ENCODE measurements at places on chromosomes 6 and 20.

DNA sequence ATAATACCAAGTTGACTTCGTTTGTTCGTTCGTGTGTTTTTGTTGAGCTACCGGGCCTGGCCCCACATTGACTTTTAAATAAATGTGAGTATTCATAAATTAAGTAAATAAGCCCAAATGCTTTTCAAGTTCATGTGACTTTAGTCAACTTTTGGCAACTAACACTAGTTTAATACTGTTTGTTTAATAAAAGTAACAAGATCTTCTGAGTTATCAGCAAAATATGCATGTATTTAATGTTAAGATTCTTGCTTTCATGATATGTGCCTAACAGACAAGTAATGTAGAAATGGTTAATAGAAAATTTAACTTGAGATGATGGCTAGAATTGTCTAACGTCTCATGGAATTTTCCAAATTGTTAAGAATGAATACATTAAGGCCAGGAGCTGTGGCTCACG is 38.7 kb upstream of the ECI2 start:
- H3K4me1 ChIP-seq: no peaks in the 10 kb centered on the region
- H3K36me3 ChIP-seq: no peaks in the 10 kb centered on the region
- H3K27ac ChIP-seq: no peak overlapping the region
- H3K4me3 ChIP-seq: no peak overlapping the region

DNA sequence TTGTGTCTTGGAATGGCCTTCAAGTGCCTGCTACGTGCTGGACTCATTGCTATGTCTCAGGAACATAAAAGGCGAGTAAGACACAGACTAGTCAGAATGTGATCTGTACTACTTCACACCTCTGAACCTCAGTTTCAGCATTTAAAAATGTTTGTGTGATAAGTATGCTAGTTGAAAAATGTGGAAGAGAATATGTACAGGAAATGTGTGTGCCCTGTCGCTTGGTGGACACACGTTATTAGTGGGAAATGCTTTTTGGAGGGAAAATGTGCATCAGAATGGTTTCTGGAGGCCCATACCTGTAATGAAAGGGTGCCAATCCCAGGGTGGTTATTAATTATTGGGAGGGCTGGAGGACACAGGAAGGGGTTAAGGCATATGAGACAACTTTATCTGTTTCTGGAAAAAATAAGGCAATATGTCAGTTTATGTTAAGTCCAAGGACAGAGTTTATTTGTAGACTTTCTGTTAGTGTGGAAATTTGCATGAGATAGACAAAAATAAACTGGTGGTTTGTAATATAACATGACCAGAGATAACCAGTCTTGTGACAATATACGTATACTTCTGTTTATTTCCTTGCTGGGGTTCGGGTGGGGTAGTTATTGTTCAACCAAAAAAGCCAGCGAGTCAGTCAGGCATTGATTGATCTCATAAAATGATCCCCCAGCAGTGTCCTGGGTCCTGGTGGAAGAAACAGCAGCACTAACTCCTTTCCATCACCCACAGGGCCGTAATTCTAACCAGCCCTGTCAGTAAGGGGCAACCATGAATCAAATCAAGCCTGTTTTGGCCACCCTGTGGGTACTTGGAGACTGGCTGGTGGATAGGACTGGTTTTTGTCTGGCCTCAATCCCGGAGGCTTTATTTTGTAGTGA is 117.9 kb downstream of the JARID2 start:
- no peak overlapping the region for H3K4me3 ChIP-seq
- peaks cover 2% of the 10 kb centered on the region for H3K36me3 ChIP-seq
- no peak overlapping the region for H3K27ac ChIP-seq
- no peak for DNase-seq

GRCh38 chr20:49894073-49894470 is 21.3 kb downstream of the SPATA2 start:
- H3K27me3 ChIP-seq: no peaks in the 10 kb centered on the region
- H3K4me3 ChIP-seq: no peak overlapping the region
- DNase-seq: no peak
- H3K4me1 ChIP-seq: peaks cover 12% of the 10 kb centered on the region

GRCh38 chr6:106097411-106098231 is 11.5 kb downstream of the PRDM1 start:
- no peaks in the 10 kb centered on the region for H3K36me3 ChIP-seq
- H3K4me1 ChIP-seq: peaks cover 9% of the 10 kb centered on the region
- no peak for DNase-seq
- peak overlapping the region; percentile 25 for H3K4me3 ChIP-seq

- H3K27ac ChIP-seq: no peak overlapping the region
Measured at GRCh38 chr20:58306421-58307261, 2.9 kb upstream of the RAB22A start.

GRCh38 chr6:79385333-79385732 is 150.9 kb upstream of the HMGN3 start:
- no peak for DNase-seq
- H3K4me1 ChIP-seq: no peaks in the 10 kb centered on the region
- H3K27me3 ChIP-seq: no peaks in the 10 kb centered on the region
- H3K27ac ChIP-seq: no peak overlapping the region
- no peak overlapping the region for H3K4me3 ChIP-seq

GRCh38 chr20:54668271-54669039 is 193.1 kb downstream of the DOK5 start:
- no peak overlapping the region for H3K4me3 ChIP-seq
- no peaks in the 10 kb centered on the region for H3K36me3 ChIP-seq
- H3K27me3 ChIP-seq: 0 out of 2 replicates have a peak, but pooled peaks cover 3% of the 10 kb centered on the region
- DNase-seq: no peak
- H3K27ac ChIP-seq: no peak overlapping the region
- no peaks in the 10 kb centered on the region for H3K4me1 ChIP-seq

DNA sequence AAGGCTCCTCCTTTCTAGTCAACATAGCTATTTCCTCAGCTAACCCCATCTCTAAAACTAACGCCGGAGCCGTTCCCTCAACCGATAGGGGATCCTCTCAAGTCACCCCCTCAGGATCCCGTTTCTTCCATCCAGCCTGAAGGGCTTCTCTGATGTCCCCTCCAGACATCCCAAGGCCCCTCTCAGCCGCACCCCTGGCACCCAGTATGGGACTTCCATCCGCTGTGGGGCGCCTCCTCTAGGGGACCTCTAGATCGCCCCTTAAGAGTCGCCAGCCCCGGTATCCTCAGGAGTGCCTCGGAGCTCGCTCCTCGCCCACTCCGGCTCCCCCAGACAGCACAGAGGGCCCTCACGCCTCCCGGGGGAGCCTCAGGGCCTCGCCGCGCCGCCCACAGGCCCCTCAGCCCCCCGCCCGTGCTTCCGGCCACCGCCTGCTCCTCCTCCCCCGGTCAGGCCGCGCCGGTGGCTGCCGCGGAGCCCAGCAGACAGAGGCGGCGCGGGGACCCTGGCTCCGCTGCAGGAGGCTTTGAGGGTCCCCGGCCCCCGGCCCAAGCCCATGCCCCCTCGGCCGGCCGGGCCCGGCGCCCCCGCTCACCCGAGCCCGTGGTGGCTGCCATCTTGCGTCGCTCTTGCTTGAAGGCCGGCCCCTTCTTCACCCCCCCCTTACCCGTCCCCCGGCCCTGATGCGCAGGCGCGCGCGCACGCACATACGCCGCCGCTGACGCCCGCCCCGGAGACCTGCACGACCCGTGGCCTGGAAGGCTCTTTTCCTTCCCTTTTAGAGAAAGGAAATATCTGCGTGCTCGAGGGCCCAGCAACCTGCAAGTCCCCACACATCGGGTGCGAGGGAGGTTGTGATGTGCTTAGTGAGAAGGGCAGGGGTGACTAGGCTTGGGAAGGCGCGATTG is at the start of gene UBE2V1:
Gene UBE2V1 (minus strand): TSS at position 639 of the 908 bp plus-strand sequence. CDS start 22 bp downstream, at position 617.
- H3K4me1 ChIP-seq: peaks cover 12% of the 10 kb centered on the region
- peak within 1 kb of the TSS; percentile 94 for H3K4me3 ChIP-seq
- H3K27me3 ChIP-seq: no peaks in the 10 kb centered on the region

- no peak overlapping the region for H3K27ac ChIP-seq
- no peak for DNase-seq
- H3K27me3 ChIP-seq: no peaks in the 10 kb centered on the region
- no peaks in the 10 kb centered on the region for H3K36me3 ChIP-seq
- H3K4me1 ChIP-seq: no peaks in the 10 kb centered on the region
Measured at GRCh38 chr6:11459079-11459610, 78.4 kb upstream of the TMEM170B start.

DNA sequence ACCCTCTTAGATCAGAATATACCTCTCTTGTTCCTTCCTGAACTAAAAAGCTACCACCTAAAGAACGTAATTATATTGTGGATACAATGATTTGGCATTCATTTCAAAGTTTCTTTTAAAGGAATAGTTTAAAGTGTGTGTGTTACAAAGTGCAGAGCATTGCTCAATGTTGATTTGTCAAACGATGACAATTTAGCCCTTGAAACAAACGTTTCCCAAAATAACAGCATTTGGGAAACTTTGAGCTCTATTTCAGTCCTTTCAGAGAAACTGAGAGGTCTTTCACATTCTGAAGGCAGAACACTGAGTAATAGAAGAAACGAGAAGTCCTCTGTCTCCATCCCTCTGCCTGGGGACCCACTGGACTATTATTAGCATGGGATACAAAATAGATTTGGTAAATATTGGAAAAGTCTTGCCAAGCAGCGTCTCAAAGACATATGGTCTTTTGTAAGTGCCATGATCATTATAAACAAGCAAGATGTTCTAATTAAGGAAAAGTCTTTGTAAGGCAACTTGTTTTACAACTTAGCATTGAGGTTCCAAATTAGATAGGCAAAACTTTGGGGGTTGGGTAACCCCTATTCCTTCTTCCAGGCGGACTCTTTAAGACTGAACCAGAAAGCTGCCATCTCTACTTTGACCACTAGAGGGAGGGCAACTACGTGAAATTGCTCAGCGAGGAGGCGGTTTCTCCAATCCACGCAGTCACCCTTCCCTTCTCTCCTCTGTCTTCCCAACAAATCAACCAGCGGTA is 208.8 kb downstream of the RNF144B start:
- no peaks in the 10 kb centered on the region for H3K4me1 ChIP-seq
- no peak overlapping the region for H3K27ac ChIP-seq
- no peaks in the 10 kb centered on the region for H3K27me3 ChIP-seq
- H3K4me3 ChIP-seq: no peak overlapping the region
- peak; percentile 84 for DNase-seq

DNA sequence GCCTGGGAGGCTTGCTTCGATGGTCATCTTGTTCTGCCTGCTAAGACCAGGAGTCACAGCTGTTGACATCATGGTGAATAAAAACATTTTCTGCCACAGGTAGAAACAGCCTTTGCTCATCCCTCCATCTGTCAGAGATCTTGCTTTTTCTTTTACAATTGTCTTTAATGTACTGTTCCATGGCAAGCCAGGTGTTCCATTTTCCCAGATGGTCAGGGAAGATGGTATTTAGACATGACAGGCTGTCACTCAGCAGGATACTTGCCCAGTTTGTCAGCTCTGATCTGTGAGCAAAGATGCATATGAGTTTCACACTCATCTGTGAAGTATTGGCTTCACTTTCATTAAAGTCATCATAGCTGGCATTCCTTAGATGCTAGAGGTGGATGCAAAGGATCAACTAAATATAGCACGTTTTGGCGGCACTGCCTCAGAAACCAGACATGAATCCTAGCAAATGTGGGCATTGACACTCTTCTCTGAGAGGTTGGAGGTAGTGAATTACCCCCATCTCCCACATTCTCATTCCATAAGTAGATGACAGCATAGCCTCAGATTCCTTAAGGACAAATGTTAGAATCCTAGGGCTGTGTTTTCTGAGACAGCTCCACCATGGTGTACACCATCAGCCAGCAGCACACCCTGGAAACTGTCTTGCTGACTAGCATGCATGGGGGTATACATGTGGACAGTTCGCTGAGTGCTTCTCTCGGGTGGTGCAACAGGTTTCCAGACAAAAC is 4.2 kb downstream of the SSTR4 start:
- H3K4me3 ChIP-seq: no peak overlapping the region
- H3K27me3 ChIP-seq: peaks cover 34% of the 10 kb centered on the region
- no peak overlapping the region for H3K27ac ChIP-seq
- no peak for DNase-seq

GRCh38 chr20:63701051-63701328 is 4.5 kb downstream of the TNFRSF6B start:
- no peak overlapping the region for H3K27ac ChIP-seq
- H3K4me3 ChIP-seq: no peak overlapping the region
- peaks cover 3% of the 10 kb centered on the region for H3K4me1 ChIP-seq
- DNase-seq: no peak
- no peaks in the 10 kb centered on the region for H3K27me3 ChIP-seq

DNA sequence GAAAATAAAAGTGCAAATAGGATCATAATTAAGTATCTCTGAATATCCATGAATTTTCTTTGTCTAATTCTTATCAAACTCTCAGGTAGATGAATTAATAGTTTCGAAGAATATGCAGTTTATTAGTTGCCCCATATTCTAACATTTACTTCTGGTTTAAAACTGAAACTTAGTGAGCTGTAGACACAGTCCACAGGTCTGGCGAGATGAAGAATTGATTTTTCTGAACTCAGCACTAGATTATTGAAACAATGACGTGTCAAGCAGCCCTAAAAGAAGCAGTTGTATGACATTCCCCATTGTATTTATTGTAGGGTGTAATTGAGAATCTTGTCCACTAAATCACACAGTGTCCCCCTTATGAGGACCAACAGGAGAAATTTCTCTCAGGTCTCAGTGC is 407.1 kb downstream of the GRIK2 start:
- no peak overlapping the region for H3K27ac ChIP-seq
- H3K4me1 ChIP-seq: no peaks in the 10 kb centered on the region
- H3K27me3 ChIP-seq: no peaks in the 10 kb centered on the region
- DNase-seq: no peak
- H3K36me3 ChIP-seq: no peaks in the 10 kb centered on the region
- H3K4me3 ChIP-seq: no peak overlapping the region

GRCh38 chr6:114824409-114824808 is 481.6 kb upstream of the HS3ST5 start:
- no peak overlapping the region for H3K4me3 ChIP-seq
- no peak for DNase-seq
- H3K36me3 ChIP-seq: no peaks in the 10 kb centered on the region
- no peaks in the 10 kb centered on the region for H3K4me1 ChIP-seq

DNA sequence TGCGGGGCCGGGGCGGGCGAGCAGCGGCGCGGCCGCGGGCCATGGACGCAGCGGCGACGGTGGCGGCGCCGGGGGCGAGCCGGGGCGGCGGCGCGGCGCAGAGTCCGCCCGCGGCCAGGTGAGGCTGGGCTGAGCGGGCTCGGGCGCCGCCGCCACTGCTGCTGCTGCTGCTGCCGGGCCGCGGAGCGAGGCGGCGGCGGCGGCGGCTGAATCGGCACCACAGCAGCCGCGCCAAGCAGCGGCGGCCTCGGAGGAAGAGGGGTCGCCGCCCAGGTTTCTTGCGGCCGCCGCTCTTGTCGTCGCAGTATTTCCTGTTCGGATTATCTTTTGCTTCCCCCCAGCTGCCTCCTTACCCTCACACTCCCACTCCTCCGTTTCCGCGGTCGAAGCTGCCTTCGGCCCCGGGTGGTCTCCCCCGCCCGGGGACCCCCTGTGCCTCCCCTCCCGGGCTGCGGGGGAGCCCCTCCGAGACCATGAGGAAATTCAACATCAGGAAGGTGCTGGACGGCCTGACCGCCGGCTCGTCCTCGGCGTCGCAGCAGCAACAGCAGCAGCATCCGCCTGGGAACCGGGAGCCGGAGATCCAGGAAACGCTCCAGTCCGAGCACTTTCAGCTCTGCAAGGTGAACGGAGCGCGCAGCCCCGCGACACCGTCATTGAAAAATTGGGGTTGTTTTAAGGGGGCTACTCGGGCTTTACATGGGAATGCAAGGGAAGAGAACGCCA is at the start of gene STXBP5:
Gene STXBP5 (plus strand): TSS at position 358 of the 726 bp plus-strand sequence. CDS start 116 bp downstream, at position 474.
- H3K36me3 ChIP-seq: no peaks in the 10 kb centered on the region
- H3K4me3 ChIP-seq: peak within 1 kb of the TSS; percentile 67
- H3K27me3 ChIP-seq: no peaks in the 10 kb centered on the region
- peak within 1 kb of the TSS; percentile 37 for H3K27ac ChIP-seq
